Fibroblast of skin of right biceps (primary cell): ENCODE measurements at places on chromosomes 7 and 10.

- no peak for DNase-seq
Measured at GRCh38 chr7:157425137-157425731, 88.4 kb downstream of the DNAJB6 start.

- no peak for DNase-seq
Measured at GRCh38 chr7:38655833-38656774, 24.9 kb upstream of the AMPH start.

DNA sequence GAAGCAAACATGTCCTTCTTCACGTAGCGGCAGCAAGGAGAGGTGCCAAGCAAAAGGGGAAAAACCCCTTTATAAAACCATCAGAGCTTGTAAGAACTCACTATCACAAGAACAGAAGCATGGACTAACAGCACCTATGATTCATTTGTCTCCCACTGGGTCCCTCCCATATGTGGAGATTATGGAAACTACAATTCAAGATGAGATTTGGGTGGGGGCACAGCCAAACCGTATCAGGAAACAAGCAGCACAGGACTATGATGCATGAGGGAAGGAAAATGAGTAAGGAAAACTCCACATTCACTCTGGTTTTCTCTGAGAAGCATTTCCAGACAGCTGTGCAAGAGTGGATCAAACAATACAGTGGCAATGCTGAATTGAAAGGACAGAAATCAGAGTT, 81.6 kb downstream of the RSU1 start:
- DNase-seq = no peak

GRCh38 chr10:69318867-69319727, 40.8 kb downstream of the HK1 start:
- peak; percentile 73 for DNase-seq

- DNase-seq = no peak
Measured at GRCh38 chr7:155590215-155591018, 44.1 kb upstream of the CNPY1 start.

DNA sequence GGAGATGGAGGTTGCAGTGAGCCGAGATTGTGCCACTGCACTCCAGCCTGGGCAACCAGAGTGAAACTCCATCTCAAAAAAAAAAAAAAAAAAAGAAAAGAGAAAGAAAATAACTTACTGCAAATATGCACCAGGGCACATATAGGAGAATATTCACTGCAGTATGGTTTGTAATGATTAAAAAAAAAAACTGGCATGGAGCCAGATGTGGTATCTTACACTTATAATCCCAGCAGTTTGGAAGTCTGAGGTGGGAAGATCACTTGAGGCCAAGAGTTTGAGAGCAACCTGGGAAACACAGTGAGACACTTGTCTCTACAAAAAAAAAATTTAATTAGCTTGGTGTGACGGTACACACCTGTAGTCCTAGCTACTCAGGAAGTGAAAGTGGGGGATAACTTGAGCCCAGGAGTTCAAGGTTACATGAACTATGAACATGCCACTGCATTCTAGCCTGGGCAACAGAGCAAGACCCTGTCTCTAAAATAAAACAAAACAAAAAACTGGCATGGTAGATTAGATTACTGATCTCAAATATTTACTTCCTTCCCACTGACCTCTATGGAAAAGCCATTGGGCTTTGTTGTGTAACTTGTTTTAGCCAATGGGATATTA, 85.6 kb downstream of the MICU1 start:
- DNase-seq = no peak

DNA sequence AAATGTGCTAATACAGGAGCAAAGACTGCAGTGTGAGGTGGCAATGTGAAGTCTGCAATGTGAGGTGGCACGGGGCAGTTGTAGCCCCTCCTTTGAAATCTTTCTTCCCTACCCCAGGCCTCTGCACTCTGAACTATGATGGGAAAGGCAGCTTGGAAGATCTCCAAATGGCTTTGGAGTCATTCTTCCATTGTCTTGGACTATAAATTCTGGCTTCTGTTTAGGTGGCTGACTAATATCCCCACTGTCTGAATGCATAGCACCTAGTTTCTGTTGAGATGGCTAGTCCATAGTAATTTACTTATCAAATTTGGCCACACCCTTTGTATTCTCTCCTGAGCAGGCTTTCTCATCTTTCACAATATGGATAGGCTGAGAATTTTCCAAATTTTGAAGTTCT, 175.0 kb downstream of the CFTR start:
- DNase-seq = no peak

GRCh38 chr10:89940076-89940475, 238.7 kb downstream of the KIF20B start:
- DNase-seq = no peak

DNA sequence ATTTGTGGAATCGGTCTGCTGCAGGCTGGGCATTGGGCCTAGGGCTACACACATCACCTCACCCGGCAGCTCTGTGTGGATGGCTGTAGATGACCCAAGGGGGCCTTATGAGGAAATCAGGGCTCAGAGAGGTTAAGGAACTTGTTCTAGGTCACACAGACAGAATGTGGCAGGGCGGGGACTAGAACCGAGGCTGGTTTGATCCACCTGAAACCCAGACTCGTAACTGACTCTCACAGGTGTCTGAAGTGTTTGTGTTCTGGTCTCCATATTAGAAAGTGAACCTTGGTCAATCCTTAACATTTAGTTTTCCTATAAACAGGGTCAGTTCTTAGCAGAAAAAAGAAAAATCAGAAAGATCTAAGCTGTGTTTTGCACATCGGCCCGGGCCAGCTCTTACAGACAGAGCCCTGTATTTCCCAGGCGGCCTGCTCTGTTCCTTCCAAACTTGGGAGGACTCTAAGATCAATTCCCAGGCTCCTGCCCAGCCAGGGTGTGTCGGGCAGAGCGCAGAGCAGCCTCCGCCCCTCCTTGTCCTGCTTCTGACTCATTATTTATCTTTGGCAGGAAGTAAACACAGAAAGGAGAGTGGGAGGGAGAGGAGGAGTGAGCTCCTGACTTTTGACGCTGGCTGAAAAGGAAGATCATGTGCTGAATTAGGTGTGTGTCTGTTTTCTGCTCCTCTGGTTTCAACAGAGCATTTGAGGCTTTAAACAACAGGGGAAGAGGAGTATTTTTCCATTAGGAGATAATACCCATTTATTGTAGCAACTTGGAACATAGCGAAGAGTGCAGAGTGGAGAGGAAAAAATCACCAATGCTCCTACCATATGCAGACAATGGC, 74.1 kb downstream of the TACC2 start:
- DNase-seq = peak; percentile 52

GRCh38 chr10:110803239-110803749, 68.4 kb upstream of the PDCD4 start:
- no peak for DNase-seq

DNA sequence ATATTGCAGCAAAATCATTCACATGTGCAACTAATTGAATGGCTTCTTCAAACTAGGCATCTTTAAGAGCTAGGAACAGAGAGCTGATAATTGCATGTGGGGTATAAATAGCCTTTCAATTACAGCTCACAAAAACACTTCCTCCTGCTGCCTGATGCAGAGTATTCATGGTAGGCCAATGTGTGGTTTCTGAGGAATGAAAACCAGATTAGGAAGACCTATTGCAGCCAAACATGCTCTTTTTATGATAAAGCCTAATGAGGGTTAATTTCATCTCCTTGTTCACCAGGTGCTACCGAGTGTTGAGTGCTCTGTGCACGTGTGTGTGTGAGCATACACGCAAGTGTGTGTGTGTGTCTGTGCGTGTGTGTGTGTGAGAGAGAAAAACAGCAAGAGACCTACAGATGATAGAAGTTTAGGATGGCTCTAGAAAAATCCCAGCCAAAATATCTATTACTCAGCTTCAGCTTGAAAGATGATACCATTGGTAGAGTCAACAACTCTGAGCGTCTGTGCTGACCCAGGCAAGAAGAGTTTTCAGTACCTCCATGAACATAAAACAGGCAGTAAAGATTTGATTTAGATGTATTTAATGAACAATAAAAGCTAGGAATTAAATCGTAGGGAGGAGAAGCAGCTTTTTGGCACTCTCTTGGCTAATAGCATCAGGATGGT, 448.5 kb upstream of the ANKRD30A start:
- peak; percentile 83 for DNase-seq

- peak; percentile 66 for DNase-seq
Measured at GRCh38 chr7:84337429-84337828, 142.8 kb upstream of the SEMA3A start.

DNA sequence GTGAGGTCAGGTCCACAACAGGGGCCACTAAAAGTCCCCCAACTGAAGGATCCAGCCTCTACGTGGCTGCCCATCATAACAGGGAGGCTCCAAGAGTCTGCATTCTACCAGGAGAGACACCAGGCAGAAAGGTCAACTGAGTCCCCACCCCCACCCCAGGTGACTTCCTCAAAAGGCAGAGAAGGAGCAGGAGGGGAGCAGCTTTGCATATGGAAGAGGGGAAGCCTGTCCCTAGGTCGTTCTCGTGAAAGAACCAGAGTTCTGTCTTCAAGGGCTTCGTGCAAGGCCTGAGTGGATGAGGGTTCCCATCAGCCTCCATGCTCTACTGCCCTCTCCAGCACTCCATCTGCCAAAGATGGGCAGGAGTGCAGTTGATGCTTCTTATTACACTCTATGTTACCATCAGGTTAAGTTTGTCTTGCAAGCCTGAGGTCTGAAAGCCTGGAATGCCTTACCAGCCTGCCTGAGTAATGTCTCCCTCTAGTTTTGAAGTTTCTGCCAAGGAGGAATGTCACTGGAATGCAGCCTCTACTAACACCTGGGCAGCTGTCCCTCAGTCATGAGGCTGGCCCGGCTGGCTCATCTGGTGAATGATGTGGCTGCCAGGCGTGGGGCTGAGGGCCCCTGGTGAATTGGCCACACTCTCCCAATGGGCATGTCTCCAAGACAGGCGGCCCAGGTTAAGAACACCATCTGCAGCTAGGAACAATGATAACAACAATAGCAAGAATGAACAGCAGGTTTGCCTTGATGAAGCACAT, 54.3 kb upstream of the SMNDC1 start:
- peak; percentile 35 for DNase-seq

DNA sequence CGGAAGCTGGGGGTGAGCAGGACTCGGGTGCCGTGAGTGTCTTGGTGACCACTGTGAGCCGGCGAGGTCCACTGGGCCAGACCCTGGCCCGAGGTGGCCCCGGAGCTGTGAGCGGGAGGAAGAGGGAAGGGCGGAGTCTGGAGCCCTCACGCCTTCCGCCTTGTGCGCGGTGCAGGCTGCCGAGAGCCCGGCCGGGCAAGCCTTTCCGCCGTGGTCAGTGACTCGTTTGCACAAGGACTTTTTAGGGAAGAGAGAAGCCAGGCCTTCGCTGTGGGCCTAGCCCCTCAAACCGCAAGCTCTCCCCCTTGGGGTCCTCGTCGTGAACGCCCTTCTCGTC, 40.9 kb upstream of the ZNF32 start:
- peak; percentile 56 for DNase-seq

GRCh38 chr10:130022086-130022485, 58.0 kb upstream of the EBF3 start:
- no peak for DNase-seq

DNA sequence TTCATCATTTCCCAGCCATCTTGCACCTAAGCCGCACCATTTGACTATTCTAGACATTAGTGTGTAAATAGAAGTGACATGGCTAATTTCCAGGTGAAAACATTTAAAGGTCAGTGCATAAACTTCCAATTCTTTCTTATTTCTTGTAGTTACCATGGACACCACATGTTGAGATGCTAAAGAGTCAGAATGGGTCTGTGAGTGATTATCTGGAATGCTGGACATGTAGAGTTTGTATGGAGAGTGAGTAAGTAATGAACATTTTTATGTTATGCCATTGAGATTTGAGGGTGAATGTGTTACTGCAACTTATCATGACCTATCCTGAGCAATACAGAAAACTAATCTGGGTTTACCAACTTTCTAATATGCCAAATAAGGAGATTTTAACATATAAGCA, 60.4 kb downstream of the MEOX2 start:
- DNase-seq = peak; percentile 52

DNA sequence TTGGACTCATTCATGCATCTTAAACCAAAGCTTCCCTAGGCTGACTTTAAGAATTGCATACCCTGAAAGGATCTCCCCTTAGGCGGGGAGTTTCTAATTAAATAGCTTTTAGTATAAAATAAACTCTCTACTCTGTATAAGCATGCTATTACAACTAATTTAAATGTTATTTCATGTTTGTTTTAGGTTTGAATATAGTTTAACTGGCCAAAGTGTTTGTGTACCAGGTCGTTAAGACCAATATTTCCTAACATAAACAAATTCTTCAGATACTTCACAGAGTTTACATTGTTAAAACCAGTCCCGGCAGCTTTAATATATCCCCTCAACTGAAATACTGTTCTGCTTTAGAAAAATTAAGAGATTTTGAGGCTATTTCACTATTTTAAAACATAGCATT, 2.3 kb downstream of the GLI3 start:
- DNase-seq = no peak

- no peak for DNase-seq
Measured at GRCh38 chr10:71379118-71379766, 17.5 kb upstream of the CDH23 start.

- DNase-seq = no peak
Measured at GRCh38 chr7:50599385-50599784, 34.2 kb upstream of the DDC start.

DNA sequence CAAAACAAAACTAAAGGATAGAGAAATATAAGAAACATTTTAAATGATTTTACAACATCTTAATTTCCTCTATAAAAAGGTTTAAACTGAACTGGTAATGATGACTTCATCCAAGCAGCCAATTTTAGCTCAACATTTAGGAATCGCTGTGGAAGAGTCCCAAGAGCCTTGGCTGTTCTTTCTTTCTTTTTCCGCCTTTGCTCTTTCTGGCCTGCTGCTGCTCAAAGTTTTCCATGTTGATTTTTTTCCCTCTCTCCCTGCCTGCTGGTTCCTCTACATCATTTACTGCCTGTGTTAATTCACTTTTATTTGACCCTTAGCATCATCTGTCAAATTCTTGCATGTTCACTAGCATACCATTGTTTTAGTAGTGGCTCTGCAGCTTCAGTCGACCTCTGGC, 146.9 kb downstream of the EVX1 start:
- no peak for DNase-seq

DNA sequence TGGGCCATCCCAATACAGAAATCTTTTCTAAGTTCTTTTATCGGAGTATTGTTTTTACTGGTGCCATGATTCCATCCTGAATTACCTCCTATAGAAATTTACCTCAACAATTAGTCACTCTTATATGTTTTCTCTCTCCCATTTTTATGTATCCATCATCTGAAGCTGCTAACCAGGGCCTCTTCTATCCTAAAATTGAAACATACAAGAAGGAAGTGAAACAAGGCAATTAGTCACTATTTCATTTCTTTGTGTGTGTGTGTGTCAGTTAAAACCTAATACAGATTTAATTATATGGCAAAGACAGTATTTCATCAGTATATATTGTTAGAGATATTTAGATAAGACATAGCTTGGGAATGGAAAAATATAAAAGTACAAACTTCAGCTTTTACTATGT, 148.4 kb upstream of the AHR start:
- no peak for DNase-seq

DNA sequence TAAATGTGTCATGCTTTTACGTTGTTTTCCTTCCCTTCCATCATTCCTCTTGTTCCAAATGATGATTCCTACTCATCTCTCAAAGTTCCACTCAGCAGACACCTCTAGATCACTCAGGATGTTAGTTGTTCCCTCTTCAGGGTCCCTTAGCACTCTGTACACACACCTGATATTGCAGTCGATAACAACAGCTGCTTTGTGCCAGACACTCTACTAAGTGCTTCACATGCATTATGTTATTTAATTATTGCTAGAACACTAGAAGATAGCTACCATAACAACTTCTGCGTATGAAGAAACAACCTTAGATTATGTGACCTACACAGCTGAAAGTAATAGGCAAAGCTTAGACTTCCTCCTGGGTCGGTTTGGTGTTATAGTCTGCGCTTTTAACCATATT, 29.6 kb downstream of the PCBD1 start:
- no peak for DNase-seq

GRCh38 chr7:5665094-5666025, 116.1 kb downstream of the RNF216 start:
- DNase-seq = peak; percentile 80
